Colonic mucosa (tissue), 4 donors: ENCODE measurements at places on chromosomes 13 and 19. TPM values are rescaled to one million over a fixed set of nuclear protein-coding genes. Genes with fewer than 3 reads are reported as not detected.

GRCh38 chr19:46737298-46737654, 8.6 kb upstream of the FKRP start:
- DNase-seq: no peak
- peaks cover 27% of the 10 kb centered on the region for H3K36me3 ChIP-seq
- no peak overlapping the region for H3K27ac ChIP-seq
- no peaks in the 10 kb centered on the region for H3K4me1 ChIP-seq
- H3K4me3 ChIP-seq: no peak overlapping the region

The PGLYRP1 gene
- total RNA-seq: not detected

DNA sequence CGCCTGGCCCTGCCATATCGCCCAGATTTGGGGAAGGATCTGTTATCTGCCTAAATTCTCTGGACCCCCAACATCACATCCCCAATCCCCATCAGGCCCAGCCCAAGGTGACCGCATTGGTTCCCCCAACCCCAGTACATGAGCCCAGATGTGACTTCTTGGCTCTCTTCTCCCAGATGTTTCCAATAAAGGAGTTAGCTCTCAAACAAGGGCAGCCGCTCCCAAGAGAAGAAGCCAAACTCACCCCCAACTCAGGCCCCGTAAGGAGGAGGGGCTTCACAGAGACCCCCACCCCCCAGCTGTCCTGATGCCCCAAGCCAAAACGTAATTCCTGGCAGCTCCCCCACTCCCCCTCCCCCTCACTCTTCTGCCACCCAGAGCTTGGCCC, 6.9 kb downstream of the FBN3 start:
- H3K4me1 ChIP-seq: no peaks in the 10 kb centered on the region
- no peak overlapping the region for H3K4me3 ChIP-seq
- no peak overlapping the region for H3K27ac ChIP-seq
- H3K27me3 ChIP-seq: peaks cover 6% of the 10 kb centered on the region
- no peak for DNase-seq

The PEAK3 gene
- 0.29 TPM for total RNA-seq

GRCh38 chr13:104014803-104015645, 948.8 kb upstream of the SLC10A2 start:
- H3K27me3 ChIP-seq: no peaks in the 10 kb centered on the region
- no peak overlapping the region for H3K4me3 ChIP-seq
- no peak overlapping the region for H3K27ac ChIP-seq
- H3K36me3 ChIP-seq: no peaks in the 10 kb centered on the region
- DNase-seq: no peak

The BEST2 gene
- 12.1 TPM for total RNA-seq

DNA sequence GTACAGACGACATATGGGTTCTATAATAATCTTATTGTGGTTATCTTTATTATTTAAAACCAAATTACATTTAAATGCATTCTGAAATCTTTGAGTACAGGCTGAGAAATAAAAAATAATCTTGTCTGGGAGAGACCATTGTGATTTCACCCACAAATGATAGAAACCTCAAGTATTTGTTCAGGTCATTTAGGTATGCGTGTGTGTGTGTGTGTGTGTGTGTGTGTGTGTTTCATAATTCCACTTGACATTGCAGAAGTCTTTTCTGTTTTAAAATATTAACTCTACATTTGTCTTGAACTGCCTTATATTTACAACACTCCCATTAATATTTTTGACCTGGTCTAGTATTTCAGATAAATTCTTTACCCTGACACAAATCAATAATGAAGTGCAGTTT, 126.9 kb downstream of the SPRY2 start:
- H3K36me3 ChIP-seq: no peaks in the 10 kb centered on the region
- no peaks in the 10 kb centered on the region for H3K4me1 ChIP-seq
- no peaks in the 10 kb centered on the region for H3K27me3 ChIP-seq
- DNase-seq: no peak
- H3K4me3 ChIP-seq: no peak overlapping the region

DNA sequence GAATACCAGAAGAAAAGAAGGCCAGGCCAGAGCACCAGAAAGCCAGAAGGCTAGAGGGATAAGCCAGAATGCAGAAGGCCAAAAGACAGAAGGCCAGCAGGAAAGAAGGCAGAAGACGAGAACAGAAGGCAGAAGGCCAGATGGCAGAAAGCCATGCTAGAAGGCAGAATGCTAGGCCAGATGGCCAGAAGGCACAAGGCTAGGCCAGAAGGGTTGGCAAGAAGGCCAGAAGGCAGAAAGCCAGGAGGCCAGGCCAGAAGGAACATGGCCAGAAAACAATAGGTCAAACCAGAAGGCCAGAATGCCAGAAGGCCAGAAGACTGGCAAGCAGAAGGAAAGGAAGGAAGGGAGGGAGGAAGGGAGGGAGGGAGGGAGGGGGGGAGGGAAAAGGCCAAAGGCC, 188.8 kb downstream of the TUBA3C start:
- no peaks in the 10 kb centered on the region for H3K36me3 ChIP-seq
- no peak overlapping the region for H3K4me3 ChIP-seq
- no peaks in the 10 kb centered on the region for H3K27me3 ChIP-seq
- DNase-seq: no peak
- no peaks in the 10 kb centered on the region for H3K4me1 ChIP-seq

DNA sequence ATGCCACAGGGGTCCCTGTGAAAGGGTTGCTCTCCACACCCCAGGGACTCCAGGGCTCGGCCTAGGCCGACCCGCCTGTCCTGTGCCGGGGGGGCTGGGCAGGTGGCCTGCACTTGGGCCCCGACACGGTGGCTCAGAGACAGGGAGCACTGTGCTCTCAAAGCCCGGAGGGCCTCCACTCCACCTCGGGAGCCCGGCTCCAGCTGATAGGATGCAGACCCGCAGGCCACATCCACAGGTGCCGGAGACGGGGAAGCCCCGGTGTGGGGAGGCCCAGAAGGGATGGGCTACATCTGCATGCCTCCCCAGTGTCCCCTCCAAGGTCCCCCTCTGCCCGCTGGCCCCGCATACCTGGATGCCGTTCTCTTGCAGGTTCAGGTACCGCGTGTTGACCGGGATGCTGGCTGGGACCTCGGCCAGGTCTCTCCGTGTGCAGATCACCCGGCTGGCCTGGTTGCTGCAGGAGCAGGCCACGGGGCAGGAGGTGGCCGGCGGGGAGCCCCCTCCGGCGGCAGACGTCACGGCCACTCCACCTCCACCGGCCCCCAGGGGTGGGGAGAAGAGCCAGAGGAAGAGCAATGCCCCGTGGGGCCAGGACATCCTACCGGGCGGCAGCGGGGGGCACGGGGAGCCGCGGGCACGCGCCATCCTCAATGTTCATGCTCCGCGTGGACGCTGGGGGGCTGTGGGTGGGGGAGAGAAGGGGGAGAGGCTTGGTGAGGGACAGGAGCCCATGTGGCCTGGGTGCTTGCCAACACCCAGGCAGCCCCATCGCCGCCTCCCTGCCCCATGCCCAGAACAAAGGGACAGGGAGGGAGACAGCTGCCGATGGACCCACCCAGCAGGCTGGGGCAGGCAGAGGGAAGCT, 19.8 kb downstream of the LRRC4B start:
- DNase-seq: no peak
- H3K4me3 ChIP-seq: no peak overlapping the region
- H3K27me3 ChIP-seq: no peaks in the 10 kb centered on the region

The ZNF576 gene
- 27.1 TPM for total RNA-seq

GRCh38 chr19:39423258-39424086, 11.0 kb downstream of the PLEKHG2 start:
- H3K36me3 ChIP-seq: no peaks in the 10 kb centered on the region
- H3K27ac ChIP-seq: no peak overlapping the region
- no peak overlapping the region for H3K4me3 ChIP-seq
- DNase-seq: no peak

- H3K4me1 ChIP-seq: no peaks in the 10 kb centered on the region
- H3K4me3 ChIP-seq: no peak overlapping the region
- H3K36me3 ChIP-seq: no peaks in the 10 kb centered on the region
- DNase-seq: no peak
- H3K27me3 ChIP-seq: no peaks in the 10 kb centered on the region
Measured at GRCh38 chr13:102788683-102789082, 10.1 kb downstream of the POGLUT2 start.

DNA sequence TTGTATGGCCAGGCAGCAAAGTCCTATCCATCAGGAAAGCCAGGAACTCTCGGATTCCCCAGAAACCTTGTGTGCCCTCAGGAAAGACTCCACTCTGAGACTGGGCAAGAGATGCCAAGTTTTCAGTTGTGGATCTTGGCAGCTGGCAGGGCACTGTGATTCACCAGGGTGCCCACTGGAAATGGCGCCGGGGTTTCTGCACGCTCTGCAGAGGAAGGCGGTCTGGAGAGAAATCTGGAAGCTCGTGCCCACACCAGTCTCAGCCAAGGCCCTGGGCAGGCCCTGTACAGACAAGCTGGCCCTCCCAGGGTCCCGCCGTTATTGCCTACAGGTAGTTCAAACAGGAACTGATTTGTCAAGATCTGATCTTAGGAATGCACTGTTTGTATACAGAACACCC, 4.9 kb downstream of the NAPA start:
- H3K27me3 ChIP-seq: no peaks in the 10 kb centered on the region
- no peak for DNase-seq
- H3K36me3 ChIP-seq: no peaks in the 10 kb centered on the region

The OR7D2 gene
- 0.07 TPM for total RNA-seq

DNA sequence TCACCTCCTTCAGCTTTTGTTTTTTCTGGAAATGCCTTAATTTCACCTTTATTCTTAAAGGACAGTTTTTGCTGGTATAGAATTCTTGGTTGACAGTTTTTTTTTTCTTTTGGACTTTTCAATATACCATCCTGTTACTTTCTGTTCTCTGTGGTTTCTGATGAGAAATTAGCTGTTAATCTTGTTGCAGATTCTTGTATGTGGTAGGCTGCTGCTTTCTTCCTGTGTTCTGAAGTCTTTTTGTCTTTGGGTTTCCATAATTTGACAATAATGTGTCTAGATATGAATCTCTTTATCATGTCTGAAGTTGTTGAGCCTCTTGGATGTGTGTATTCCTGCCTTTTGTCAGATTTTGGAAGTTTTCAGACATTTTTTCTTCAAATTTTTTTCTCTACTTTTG, 12.0 kb downstream of the ZNF283 start:
- no peak for DNase-seq
- peaks cover 13% of the 10 kb centered on the region for H3K36me3 ChIP-seq
- H3K27ac ChIP-seq: no peak overlapping the region
- H3K27me3 ChIP-seq: no peaks in the 10 kb centered on the region
- no peak overlapping the region for H3K4me3 ChIP-seq

DNA sequence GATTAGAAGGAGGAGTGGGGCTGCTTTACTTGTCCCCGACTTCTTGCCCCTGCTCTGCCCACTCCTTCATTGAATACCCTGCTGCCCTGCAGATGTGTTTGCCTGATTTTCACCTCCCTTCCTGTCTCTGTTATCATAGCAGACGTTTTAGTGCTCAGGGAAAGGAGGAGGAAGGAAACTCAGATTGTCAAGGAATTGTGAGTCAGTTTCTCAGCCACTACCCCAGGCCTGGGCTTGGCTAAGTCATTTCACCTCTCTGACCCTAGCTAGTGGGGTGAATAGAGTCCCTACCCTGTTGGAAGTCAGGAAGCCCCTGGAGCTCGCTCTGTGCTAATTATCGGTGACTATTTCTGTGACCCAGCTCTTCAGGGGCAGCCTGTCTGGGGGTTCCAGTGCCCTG, 3.9 kb downstream of the BCKDHA start:
- H3K4me1 ChIP-seq: peaks cover 6% of the 10 kb centered on the region
- no peaks in the 10 kb centered on the region for H3K27me3 ChIP-seq
- no peak overlapping the region for H3K27ac ChIP-seq

DNA sequence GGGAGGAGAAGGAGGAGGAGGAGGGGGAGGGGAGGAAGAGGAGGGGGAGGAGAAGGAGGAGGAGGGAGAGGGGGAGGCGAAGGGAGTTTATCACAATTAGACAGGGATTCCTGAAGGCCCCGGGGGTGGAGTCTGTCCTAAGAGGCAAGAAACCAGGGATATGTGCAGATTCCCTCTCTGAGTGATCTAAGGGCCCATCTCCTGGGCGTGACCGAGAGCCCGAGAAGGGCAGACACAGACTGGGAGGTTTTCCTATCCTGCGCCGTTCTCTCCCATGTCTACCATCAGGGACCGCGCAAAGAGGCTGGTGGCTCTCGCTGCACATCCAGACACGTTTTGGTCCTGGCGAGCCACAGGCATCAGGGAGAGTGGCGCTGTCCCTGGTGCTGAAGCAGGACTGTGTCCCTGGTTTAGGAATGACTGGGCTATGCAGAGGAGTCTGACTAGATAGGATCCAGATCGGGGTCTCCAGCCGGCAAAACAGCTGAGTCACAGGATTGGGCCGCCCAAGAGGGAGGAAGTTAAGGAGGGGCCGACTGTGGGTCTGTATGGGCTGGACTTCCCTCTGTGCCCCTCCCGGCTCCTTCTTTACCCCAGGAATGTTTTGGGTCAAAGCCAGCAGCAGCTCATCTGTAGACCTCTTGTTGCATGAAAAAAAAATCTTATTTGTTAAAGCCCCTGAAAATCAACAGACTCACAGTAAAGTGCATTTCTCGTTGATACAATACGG, 17.9 kb upstream of the ZNF175 start:
- no peaks in the 10 kb centered on the region for H3K27me3 ChIP-seq
- peak; percentile 63 for DNase-seq
- no peaks in the 10 kb centered on the region for H3K36me3 ChIP-seq
- no peak overlapping the region for H3K27ac ChIP-seq
- H3K4me1 ChIP-seq: no peaks in the 10 kb centered on the region

- no peak for DNase-seq
- H3K36me3 ChIP-seq: no peaks in the 10 kb centered on the region
- no peak overlapping the region for H3K27ac ChIP-seq
- no peak overlapping the region for H3K4me3 ChIP-seq
- no peaks in the 10 kb centered on the region for H3K4me1 ChIP-seq
- H3K27me3 ChIP-seq: no peaks in the 10 kb centered on the region
Measured at GRCh38 chr19:31331536-31331935, 17.7 kb downstream of the TSHZ3 start.
